ENCODE measurements at places on chromosomes 1 and 21. TPM values are rescaled to one million over a fixed set of nuclear protein-coding genes. Genes with fewer than 3 reads are reported as not detected.

The HAO2 gene
- total RNA-seq = not detected

The MSTO1 gene
- total RNA-seq = 15.9 TPM

The ANXA9 gene
- not detected for total RNA-seq

The CLCA4 gene
- not detected for total RNA-seq

The LCA5L gene
- total RNA-seq = 0.53 TPM

The PADI1 gene
- 0.18 TPM for total RNA-seq

The AKT3 gene
- total RNA-seq = 51.7 TPM

The MROH9 gene
- not detected for total RNA-seq

The AJAP1 gene
- total RNA-seq = 1.5 TPM

The TMEM39B gene
- 9.5 TPM for total RNA-seq

The OR2L3 gene
- not detected for total RNA-seq

The RIPPLY3 gene
- total RNA-seq = not detected

The FMO1 gene
- not detected for total RNA-seq

The FABP3 gene
- not detected for total RNA-seq

The FHAD1 gene
- 0.34 TPM for total RNA-seq

The AMY1C gene
- total RNA-seq = not detected
